ENCODE measurements at places on chromosomes 1 and 21.

- DNase-seq, result no peak
Measured at GRCh38 chr1:225712391-225712790, 59.5 kb upstream of the ENAH start.

DNA sequence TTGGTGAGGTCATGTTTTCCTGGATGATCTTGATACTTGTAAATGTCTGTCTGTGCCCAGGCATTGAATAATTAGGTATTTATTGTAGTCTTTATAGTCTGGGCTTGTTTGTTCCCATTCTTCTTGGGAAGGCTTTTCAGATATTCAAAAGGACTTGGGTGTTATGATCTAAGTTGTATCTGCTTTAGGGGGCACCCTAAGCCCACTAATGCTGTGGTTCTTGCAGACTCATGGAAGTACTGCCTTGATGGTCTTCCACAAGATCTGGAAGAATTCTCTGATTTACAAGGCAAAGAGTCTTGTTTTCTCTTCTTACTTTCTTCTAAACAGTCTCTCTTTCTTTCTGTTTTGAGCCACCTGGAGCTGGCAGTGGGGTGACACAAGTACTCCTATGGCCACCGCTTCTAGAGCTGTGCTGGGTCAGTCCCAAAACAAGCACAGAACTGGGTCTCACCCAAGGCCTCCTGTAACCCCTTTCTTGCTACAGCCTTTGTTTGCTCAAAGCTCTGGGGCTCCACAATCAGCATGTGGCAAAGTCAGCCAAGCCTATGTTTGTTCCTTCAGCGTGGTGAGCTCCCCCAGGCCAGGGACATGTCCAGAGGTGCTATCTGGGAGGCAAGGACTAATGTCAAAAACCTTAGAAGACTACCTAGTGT is 12.6 kb downstream of the VN1R5 start:
- DNase-seq, result no peak

- DNase-seq, result peak; percentile 54
Measured at GRCh38 chr1:170959385-170959784, 24.1 kb downstream of the MROH9 start.

DNA sequence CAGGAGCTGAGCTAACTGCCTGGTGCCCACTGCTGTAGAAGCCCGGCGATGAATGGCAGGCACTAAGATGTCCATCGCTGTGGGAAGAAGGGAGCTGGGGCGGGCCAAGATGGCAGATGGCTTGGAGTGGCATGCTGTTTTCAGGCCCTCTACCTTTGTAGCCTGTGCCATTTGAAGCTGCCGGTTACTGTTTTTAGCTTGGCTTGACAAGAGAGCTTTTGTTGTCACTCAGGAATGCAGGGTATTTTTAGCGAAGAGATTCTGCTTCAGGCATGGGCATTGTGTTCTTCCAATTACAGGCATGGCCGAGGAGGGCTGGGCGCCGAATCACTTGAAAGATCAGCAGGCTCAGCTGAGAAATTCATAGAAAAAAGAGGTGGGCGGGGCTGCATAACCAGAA is 348.7 kb downstream of the RPS6KC1 start:
- no peak for DNase-seq

DNA sequence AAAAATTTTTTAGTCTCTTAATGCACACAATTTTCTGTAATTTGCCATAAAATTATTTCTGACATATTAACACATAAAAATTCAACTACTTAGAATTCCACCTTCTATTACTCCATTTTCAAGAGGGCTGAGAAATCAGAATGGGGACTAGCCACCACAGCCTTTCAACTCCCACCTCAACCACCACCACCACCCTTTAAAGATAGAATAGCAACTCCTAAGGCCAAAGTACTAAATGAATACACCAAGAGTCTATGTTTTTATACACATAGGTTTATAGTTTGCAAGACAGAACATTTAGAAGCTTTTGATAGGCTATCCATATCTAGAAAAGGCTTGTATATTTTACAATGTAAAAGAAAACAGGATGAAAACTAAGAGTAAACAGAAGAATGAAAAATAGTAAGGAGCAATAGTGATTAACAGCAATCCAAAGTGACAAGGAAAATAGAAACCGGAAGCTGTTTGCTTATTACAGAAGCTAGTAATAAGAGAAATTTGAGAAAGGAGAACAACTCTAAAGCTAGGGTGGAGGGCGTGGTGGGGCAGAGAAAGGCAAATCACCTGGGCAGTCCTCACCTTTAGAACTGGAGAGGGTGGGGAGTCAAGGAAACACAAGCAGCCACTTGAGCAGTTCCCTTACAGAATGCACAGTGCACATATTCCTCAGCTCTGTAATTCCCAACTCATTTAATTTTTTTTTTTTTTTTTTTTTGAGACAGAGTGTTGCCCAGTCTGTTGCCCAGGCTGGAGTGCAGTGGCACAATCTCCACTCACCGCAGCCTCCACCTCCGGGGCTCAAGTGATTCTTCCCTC is 27.7 kb downstream of the EPS15 start:
- no peak for DNase-seq

- no peak for DNase-seq
Measured at GRCh38 chr1:29924017-29924431, 687.7 kb downstream of the PTPRU start.

- no peak for DNase-seq
Measured at GRCh38 chr21:33949516-33950430, 34.2 kb upstream of the ATP5PO start.

DNA sequence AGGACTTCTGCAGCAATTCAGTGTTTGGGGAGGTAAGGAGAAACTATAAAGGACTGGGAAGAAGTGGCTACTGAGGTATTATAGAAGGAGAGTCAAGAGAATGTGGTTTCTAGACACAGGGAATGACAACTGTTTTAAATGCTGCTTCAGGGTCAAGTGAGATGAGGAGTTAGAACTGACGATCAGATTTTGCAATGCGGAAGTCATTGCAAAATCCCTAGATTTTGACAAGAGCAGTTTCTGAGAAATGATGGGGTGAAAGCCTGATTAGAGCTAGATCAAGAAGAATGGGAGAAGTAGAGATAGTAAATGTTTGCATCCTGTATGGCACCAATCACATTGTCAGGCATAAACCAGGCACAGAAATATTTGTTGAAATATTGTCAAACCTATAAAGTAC is 4.7 kb upstream of the TSNAX start:
- DNase-seq, result no peak
